ENCODE measurements at places on chromosomes 4 and X.
A peak's percentile ranks its signal among the peaks of the same experiment; 100 is the strongest.

- DNase-seq, result no peak
Measured at GRCh38 chr4:37389366-37389765, 144.8 kb downstream of the NWD2 start.

- DNase-seq, result no peak
Measured at GRCh38 chr4:151035328-151035727, 20.2 kb upstream of the LRBA start.

GRCh38 chr4:820230-821172 is 5.4 kb downstream of the CPLX1 start:
- DNase-seq, result no peak

DNA sequence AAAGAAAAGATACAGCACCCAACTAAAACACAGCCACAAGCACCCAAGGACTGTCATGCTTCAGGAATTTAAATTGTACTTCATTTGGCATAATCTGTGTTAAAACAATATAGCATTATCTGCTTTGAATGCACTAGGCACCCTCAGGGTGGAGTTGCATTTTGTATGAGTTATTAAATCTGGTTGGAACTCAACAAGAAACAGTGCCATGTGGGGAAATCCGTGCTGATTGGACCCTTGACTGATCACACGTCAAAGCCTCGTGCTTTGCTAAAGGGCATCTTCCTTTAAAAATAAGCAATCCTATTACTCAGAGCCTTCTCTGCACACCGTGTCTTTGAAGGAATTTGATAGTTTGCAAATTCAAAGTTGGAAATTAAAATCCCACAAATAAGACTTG is 35.4 kb downstream of the IGFBP7 start:
- DNase-seq, result no peak

- no peak for DNase-seq
Measured at GRCh38 chr4:18508786-18509185, 487.2 kb upstream of the LCORL start.

DNA sequence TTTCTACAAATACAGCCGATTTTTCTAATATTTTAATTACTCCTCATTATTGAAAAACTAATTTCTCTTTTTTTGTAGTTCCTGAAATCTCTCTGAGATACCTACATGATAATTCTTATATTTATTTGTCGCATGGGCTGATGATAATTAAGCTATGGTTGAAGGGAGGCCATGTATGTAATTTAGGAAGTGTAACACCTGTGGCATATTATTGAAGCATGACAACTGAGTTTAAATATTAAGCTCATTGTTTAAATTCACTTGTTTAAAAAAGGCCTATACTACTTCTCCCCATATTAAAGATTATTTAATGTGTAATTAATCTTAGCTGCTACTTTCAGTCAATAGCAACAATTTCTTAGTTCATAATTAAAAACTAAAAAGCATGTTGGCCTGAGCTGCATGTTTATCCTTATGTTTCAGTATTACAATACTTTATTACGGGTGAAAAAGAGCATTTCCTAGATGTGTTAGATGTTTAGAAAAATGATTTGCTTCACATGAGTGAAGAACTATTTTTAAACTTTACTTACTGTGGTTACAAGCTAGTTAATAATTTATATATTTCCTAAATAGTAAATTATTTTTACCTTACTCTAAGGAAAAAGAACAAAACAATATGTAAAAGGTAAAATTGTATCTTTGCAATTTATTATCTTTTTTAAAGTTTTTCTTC is 122.4 kb downstream of the RAP1GDS1 start:
- DNase-seq, result no peak

DNA sequence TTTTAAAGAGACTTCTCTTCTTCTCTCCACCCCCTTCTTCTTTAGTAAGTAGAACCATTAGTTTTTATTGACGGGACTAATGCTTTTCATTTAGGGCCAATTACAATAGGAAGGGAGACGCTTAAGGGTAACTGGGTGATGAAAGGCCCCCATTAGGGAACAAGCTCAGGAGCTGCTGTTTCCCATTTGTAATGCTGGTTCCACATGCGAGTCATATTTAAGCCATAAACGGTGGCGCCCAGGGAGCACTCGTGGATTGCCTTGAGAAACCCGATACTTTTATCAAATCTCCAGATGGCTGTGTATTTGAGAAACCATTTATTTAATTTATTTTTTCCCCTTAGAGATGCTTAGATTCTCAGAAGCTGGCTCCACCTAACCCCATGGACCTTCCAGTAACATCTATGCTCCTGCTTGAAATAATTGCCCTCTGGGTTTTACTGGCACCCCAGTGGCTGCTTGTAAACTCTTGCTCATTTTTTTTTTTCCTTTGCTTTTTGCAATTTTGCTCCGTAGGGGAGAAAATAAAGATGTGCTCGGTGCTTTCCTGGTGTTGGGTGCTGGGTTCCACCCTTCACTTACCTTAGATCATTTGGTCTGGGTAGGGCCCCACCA is 124.2 kb upstream of the MSX1 start:
- no peak for DNase-seq

DNA sequence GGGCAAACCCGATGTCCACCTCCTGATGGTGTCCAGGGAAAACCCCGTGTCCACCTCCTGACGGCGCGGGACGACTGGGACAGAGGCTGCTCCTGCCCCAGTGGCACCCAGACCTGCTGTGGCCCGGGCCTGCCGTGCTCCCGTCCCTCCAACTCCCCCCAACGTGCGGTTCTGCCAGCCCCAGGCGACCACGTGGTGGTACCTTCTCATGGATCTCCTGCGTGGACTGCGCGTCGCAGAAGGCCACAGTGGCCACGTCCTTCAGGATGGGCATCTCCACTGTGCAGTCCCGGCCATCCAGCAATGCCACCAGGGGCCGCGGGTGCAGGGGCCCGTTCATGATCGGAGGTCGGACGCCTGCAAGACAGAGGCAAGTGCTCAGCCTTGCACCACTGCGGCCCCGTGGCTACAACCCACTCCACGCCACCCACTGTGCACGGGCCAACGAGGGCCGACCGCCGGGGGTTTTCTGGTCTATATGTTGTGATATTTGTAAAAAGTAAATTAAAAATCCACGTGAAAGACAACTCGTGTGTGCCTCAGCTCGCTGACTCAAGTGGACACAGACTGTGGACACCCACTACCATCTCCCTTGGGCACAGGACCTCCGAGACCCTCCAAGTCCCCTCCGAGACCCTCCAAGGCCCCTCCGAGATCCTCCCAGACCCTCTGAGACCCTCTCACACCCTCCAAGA is 10.8 kb downstream of the CTBP1 start:
- DNase-seq, result peak; percentile 62

- DNase-seq, result no peak
Measured at GRCh38 chrX:9357518-9358114, 107.2 kb upstream of the TBL1X start.

DNA sequence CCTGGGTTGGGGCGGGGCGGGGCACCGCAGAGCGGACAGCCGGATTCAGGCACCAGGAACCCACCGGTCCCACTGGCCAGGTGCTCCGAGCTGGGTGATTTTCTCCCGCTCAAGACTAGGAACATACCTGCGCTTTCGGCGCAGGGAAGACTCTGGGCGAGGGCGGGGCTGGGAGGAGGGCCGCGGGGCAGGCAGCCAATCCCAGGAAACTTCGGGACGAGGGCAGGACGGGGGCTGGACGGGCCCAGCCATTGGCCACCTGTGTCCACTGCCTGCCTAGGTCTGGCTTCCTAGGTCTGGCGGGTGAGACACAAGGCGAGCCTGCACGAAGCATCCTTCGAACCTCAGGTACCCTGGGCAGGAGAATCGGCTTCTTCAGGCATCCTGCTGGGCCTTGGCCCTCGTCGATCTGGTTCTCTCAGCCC is 274 bp upstream of the ERVMER34-1 start:
- DNase-seq, result peak; percentile 73

DNA sequence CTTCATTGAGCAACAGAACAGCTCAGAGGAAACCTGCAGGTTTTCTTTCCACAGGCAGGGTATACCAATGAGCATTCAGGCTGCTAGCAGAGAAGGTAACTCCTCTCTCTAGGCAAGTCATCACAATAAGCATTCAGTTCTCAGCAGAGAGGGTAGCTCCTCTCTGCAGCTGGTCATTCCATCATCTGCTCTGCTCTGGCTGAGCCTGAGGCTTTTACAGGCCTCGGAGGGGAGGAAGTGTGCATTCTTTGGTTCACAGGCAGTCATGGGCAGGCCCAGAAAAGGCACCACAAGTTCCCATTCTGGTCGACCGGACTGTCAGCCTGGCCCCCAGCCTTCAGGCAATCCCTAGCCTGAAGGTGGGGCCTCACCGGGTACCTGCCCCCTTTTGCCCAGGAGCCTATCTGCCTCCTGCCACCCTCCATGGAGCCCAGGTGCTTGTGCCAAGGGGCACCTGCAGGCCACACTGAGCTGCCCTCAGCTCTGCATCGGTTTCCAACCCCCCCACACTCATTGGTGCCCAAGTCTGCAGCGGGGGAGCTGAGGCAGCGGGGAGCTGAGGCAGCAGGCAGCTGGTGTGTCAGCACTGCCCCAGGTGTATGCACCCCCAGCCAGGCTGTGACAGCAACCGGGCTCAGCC is 83.1 kb downstream of the PRDM5 start:
- no peak for DNase-seq

DNA sequence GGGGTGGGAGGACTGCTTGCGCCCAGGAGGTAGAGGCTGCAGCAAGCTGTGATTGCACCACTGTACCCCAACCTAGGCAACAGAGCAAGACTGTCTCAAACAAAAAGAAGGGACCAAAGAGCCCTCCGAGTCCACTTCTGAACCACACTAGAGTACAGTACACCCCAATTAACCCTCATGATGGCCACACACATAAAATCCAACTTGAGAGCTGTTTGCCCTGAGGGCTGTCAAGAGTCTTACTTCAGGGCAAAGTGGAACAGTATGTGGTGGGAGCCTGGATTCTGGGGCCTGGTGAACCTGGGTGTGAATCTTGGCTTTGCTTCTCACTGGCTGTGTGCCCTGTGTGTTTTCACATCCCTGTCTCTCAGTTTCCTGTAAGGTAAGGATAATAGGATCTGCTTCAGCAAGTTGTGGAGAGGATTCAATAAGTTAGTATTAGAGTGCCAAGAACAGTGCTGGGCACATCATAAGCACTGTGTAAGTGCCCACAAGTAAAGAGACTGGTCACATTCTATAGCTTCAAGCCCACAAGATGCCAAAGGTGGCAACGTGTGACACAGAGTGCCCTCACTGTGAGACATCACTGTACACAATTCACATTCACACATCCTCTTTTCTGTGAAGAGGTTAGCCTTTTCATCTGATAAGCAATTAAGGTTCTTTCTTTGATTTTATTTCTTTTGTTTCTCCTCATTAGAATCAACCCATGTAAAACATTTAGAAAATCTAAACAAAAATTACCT is 52.1 kb downstream of the LEF1 start:
- DNase-seq, result no peak

GRCh38 chrX:39322496-39322895 is 521.2 kb downstream of the MID1IP1 start:
- DNase-seq, result no peak

DNA sequence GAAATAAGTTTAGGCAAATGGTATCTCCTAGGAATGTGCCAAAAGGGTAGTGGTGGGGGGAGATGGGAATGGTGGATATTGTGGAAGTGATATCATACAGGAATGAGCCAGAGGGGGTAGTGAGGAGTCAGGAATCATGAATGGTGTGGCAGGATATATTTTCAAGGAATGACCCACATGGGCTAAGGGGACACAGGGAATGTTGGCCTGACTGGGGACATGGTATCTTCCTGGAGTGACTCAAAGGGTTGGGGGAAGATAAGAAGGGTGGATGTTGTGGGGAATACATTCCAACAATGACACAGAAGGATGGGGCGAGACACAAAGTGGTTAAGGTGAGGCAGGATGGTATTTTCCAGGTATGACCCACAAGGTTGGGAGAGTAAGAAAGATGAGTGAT is 60.6 kb downstream of the MAOA start:
- DNase-seq, result no peak

- no peak for DNase-seq
Measured at GRCh38 chrX:34893741-34894140, 48.9 kb upstream of the FAM47B start.

GRCh38 chr4:23212558-23212957 is 519.8 kb downstream of the GBA3 start:
- DNase-seq, result no peak

- no peak for DNase-seq
Measured at GRCh38 chrX:96211953-96212352, 472.7 kb upstream of the DIAPH2 start.

- no peak for DNase-seq
Measured at GRCh38 chr4:166823126-166823525, 411.2 kb downstream of the SPOCK3 start.

DNA sequence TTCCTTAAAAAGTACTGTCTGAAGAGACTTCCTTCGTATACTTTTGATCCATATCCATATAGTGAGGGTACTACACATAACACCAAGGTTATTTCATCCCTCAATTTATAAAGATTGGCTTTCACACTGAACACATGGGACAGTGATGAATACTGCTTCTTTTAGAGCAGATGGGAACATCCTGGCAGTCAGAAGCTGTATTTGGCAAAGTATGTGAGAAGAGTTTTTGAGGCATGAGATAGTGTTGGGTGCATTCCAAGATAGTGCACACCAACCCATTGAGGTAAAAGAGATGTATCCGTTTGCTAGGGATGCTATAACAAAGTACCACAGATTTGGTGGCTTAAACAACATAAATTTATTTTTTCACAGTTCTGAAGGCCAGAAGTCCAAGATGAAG is 141.1 kb downstream of the MOSPD2 start:
- DNase-seq, result no peak

- peak; percentile 80 for DNase-seq
Measured at GRCh38 chrX:150365990-150366911, 3.1 kb downstream of the MAMLD1 start.

Data from coronary artery (tissue), 2 donors.